ENCODE measurements at places on chromosomes 11 and 22. TPM values are rescaled to one million over a fixed set of nuclear protein-coding genes. Genes with fewer than 3 reads are reported as not detected.

DNA sequence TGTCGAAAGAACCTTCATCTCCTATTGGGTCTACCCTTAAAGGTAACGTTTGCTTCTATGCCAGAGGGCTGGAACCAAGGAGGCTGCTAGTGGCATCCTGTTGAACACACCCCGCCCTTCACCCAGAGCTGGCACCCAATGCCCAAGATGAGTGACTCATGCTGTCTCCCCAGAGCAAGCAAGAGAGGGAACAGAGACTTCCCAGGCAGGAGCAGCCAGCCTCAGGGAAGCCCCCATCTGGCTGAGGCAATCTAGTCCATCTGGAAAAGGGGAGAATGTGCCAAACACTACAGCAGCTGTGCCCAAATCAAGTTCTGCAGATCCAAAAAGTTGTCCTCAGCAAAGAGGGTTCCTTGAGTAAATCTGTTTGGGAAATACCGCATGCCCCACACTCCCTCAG is 91.9 kb upstream of the TP53I11 start:
- DNase-seq: peak; percentile 48

The KCNE3 gene
- 0.08 TPM for total RNA-seq

The MPPED2 gene
- total RNA-seq: 1.8 TPM

DNA sequence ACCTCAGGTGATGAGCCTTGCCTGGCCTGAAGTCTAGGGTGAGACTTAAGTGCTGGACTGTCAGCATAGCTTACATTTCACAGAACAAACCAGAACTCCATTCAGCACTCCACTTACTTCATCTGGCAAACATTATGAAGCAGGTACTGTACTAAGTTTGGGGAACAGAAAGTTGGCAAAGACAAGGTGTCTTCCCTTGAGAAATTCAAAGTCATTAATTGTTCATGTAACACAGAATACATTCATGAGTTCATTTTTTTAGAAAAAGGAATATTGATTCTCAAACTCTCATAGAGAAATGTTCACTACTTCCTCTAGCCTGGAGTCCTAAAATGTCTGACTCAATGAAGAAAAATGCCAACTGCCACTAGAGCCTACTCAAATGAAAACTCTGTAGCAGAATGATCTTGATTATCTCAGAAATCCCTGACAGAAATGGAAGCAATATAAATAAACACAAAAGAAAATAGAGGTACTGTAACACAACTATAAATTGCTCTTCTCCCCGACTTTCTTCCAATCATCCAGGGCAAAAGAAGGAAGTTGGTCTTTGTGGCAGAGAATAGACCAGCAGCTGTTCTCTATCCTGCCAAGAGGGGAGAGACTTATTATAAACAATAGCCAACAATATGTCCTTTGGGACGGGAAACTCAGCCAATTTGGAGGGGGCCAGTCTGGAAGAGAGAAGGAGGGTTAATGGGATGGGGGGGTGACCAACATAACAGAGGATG is 129.2 kb upstream of the MTMR2 start:
- no peak for DNase-seq

The C11orf91 gene
- total RNA-seq: not detected

GRCh38 chr11:123559523-123559955 is 94.9 kb downstream of the SCN3B start:
- no peak for DNase-seq

The H19 gene
- 0.23 TPM for total RNA-seq

DNA sequence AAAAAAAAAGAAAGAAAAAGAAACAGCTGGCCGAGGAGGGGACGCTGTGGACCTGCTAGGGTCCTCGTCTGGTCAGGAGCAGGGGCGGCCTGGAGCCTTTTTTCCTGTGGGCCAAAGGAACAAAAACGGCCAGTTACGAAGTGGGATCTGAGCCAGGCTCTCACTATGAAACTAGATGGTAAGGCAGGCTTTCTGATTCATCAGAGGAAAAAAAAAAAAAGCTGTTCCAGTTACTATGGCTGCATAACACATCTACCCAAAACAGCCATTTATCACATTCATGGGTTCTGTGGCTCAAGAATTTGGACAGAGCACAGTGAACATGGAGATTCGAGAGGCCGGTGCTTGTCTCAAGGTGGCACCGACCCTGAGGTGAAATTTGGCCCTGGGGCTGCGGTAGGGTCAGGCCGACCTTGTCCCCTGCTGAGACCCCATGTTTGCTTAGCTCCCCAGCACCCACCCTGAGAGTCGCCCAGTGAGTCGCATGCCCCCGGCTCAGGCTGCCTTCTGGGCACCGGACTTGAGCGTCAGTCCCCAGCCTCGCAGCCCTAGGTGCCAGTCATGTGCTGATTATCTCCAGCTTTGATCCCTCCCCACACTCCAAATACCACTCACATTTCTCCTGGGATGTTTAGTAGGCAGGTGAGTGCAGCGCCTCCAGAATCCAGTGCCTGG is 34.2 kb downstream of the MRGPRD start:
- DNase-seq: peak; percentile 59

The CARD10 gene
- total RNA-seq: 3.9 TPM

DNA sequence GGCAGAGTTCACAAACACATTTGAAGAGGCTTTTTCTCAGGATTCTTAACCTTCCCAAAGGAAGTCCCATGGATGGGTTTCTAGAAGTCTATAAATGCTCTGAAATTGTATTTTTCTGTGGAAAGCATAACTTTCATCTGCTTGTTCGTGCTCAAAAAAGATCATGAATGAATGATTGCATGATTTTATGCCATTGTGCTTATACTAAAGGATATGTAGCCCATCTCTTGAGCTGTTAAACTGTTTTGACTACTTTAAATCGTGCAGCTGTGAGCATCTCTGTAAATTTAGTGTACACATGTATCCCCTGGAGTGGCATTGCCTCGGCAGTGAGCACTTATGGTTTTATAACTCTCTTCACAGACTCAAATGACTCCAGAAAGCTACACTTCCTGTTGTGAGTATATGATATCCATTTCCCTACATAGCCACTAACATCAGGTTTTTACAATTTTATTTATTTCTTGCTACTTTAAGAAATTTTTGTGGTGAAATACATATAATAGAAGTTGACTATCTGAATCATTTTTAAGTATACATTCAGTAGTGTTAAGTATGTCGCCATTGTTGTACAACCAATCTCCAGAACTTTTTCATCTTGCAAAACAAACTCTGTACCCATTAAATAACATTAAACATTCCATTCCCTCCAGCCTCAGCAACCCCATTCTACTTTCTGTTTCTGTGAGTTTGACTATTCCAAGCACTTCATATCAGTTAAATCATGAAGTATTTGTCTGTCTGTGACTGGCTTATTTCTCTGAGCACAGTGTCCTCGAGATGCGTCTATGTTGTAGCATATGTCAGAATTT is 8.0 kb downstream of the NEAT1 start:
- peak; percentile 53 for DNase-seq

The BRSK2 gene
- 1.3 TPM for total RNA-seq

DNA sequence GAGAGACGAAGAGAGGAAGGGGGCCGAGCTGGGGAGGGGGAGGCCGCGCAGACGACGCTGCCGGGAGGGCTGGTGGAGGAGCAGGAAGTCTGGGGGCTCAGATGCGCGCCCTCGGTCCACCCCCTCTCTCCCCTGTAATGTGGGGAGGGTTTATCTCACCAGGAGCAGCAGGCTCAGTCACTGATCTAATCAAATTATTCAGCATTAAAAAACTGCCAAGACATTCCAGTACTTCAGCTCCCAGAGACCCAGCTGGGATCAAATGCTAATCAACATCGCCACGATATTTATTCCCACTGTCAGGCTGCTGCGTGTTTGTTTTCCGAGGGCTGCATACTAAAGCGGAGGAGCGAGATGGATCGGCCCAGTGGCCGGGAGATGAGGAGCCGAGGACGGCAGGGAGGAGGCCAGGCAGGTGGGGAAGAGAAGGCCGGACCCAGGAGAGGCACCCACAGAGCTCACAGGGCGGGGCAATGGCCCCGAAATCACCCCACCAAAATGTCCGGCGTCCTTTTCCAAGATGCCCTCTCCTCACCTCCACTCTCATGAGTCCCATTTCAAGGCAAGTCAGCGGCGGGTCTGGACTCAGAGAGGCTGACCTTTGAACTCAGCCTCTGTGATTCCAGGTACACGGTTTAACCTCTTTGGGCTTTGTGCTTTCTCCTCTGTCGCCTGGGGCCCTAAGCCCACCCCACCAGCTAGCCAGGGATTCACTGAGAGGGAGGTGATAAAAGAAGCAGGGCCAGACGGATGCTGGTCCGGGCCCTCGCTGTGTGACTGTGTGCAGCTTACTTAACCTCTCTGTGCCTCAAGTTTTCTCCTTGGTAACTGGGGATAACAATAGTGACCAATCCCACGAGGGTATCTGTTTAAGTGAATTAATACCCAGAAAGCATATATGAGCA is 502.1 kb downstream of the MN1 start:
- no peak for DNase-seq

DNA sequence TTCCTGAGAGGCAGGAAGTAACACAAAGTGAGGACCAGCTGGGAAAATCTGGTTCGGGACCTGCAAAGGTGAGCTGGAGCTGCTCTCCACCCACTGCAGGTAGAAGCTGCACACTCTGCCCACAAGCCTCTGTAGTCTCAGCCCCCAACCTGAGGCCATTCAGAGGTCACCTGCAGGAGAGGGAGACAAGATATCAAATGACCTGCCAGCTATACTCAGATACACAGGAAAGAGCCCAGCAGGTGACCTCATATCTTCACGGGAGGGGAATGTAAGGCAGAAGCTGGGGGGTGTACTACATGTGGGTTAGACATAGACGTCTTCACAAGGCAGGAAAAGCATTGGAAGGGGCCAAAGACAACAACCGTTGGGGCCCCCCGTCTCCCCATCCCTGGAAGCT is 86.1 kb downstream of the APIP start:
- DNase-seq: no peak

DNA sequence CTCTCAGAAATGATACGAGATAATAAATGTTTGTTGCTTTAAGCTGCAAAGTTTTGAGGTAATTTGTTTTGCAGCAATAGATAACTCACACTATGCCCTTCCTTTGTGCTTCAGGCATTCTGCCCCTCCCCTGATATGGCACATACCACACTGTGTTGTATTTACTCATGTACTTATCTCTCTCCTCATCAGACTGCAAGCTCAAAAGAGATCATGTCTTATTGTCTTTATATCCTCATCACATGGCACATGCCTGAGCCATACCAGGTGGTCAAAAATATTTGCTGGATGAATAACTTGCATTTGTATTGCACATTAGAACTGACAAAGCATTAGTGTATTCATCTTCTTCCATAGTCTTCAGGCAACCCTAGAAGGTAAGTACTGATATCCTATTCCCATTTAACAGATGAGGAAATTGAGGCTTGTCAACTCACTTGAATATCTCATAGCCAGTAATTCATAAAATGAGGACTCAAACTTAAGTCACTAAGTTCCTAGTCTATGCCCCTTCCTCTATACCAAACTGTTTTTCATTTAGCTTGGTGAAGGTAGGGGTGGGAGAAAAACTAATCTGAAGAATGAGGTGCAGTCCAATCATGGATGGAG is 83.9 kb upstream of the EED start:
- DNase-seq: no peak
